NCI-H1417 (cell line): ENCODE measurements at places on chromosomes 1 and 21.

GRCh38 chr1:22282364-22282995 is 139.6 kb upstream of the WNT4 start:
- no peak for DNase-seq

GRCh38 chr1:112717263-112717873 is 2.2 kb upstream of the PPM1J start:
- no peak for DNase-seq

GRCh38 chr1:243748706-243749283 is 101.2 kb downstream of the AKT3 start:
- DNase-seq = peak; percentile 53

- peak; percentile 83 for DNase-seq
Observed at GRCh38 chr1:234047123-234047522, 142.6 kb downstream of the SLC35F3 start.

DNA sequence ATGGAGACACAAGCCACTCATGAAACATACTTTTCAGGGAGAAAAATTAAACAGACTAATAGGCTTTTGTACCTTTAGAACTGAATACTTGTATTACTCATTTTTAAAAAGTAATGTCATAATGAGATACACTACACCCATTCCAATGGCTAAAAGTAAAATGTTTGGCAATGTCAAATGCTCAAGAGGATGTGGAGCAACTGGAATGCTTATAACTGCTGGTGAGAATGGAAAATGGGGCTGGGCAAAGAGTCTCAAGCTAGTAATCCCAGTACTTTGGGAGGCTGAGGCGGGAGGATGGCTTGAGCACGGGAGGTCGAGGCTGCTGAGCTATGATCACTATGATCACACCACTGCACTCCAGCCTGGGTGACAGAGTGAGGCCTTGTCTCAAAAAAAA is 86.3 kb downstream of the NKAIN1 start:
- no peak for DNase-seq

DNA sequence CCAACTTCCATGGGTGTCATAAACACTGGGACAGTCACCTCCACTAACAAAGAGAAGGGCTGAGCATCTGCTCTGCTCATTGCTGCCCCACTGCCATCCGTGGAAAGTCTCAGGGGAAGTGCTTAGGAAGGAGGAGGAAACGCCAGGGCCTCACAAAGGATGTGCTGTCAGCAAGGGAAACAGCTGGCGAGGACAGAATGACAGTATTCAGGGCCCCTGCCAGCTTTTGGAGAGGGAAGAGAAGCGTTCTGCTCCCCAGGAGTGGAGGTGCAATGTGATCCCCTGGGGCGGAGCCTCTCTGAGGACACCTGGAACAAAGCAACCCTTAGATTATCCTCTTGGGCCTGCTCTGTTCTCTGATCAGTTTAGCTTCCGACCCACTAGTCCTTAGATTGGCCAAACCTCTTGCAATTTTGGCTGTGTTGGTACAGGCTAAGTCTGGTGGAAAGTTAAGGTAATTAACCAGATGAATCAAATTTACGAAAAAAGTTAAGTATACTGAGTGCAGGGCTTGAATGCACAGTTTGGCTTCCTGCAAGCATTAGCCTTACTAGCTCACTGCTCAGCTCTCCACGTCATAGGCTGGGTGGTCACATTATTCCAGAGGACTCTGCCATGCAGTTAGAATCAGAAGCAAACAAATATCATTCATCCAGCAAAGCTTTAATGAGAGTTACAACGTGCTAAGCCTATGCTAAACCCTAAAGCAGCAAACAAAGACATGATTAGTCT is 170.2 kb upstream of the NFIA start:
- peak; percentile 62 for DNase-seq

- DNase-seq = no peak
Observed at GRCh38 chr1:40711465-40712404, 20.2 kb downstream of the NFYC start.

- DNase-seq = no peak
Observed at GRCh38 chr1:47431534-47431933, 6.3 kb upstream of the FOXD2 start.

DNA sequence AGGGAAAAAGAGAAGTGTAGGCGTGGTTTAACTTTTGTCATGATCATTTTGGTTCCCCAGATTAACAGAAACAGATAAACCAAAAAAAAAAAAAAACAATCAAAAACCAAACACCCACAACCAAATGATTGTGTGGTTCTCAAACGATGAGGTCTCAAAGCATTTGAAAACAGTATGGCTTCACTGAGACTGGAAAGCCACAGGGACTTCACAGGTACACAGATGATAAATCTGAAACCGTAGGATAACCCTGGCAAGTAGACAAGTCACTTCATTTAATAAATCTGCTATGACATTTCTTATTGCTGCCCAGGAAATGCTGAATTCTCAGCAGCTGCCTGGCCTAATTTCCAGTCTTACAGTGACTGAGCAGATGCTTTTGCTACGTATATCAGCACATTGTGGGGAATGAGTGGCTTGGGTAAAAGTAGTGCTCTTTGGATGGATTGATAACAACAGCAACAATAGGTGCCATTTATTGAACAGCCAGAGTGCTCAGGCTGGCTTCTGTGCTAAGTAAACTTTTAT is 6.1 kb downstream of the ST6GALNAC3 start:
- no peak for DNase-seq

GRCh38 chr21:26539566-26539965 is 33.5 kb downstream of the CYYR1 start:
- no peak for DNase-seq

DNA sequence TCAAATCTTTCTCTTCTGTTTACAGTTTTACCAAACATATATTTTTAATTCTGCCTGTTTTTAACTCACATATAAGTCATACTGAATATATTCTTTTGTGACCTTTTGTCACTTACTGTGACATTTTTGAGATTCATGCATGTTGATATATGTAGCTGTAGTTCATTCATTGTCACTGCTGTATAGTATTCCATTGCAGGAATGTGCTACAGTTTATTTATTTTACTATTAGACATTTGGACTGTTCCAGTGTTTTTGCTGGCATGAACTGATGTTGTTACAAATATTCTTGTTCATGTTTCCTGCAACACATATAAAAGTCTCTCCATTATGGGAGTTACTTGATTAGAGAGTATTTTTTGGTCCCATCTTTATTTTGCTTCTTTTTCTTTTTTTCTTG is 174.9 kb downstream of the DHRS3 start:
- no peak for DNase-seq

DNA sequence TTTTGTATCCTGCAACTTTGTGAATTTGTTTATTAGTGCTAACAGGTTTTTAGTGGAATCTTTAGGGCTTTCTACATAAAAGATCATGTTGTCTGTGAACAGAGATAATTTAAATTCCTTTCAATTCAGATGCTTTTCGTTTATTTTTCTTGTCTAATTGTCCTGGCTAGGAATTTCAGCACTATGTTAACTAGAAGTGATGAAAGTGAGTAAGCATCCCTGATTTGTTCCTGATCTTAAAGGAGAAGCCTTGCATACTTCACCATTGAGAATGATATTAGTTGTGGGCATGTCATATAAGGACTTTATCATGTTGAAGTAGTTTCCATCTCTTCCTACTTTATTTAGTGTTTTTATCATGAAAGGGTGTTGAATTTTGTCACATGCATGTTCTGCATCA is 23.6 kb upstream of the TRIM67 start:
- DNase-seq = no peak

DNA sequence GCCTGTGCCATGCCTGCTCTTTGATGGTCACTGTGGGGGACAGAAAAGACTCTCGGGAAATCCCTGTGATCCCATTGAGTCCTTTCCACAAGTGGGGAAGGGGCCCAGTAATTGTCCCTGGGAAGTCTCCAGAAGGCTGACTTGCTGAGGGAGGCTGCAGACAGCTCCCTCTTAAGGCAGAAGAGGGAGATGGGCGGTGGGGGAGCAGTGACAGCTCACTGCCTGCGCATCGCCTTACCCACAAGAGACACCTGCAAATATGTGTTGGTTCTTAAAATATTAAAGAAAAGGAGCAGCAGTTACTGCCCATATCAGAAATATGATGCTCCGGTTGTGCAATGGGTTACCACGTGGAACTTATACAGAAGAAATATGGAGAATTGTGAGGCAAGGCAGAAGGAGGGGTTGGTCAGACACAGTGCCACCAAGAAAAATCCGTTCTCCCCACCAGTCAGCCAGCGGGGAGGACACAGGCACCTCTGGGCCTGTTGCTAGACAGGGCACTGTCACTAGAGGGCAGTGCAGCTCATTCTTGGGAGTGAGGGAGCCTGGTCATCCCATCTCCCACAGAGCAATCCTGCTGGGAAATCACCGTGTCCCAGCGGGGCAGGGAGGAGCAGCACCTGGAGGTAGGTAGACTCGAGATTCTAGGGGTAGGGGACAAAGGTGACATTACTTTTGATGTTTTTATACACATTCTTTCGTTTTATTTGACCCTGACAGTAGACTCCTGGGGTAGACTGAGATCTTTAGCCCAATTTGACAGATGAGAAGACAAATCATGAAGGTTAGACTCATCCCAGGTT is 6.9 kb upstream of the CAMK1G start:
- DNase-seq = peak; percentile 72

DNA sequence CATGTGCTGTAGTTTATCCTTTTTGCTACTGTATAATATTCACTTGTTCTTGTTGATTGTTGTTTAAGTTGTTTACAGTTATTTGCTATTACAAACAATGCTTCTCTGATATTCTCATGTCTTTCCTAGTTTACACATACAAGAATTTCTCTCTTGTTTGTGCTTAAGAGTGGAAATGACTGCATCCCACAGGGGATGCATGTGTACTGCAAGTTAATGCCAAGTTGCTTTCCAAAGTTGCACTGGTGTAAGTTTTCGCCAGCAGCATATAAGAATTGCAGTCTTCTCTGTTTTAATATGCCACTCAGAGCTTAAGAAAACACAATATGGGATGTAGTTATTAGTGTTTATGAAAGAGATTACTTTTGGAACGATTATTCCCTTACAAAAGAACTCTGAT is 97.7 kb downstream of the NEK7 start:
- DNase-seq = no peak

DNA sequence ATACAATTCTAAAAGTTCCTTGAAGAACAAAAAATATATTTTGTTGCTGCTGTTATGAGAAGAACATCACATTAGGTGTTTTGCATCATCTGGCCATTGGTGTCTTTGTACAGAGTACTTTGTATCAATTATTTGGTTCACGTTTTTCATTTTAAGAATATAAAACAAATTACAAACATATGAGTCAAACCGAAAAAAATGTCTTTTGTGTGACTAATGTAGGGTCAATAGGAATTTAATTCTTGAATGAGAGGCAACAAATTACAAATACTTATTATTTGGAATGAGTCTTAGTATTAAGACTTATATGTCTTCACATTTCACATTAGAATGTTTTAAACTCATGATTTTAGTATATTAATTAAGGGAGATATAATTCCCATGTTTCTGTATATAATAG is 54.8 kb downstream of the NR5A2 start:
- DNase-seq = peak; percentile 44

DNA sequence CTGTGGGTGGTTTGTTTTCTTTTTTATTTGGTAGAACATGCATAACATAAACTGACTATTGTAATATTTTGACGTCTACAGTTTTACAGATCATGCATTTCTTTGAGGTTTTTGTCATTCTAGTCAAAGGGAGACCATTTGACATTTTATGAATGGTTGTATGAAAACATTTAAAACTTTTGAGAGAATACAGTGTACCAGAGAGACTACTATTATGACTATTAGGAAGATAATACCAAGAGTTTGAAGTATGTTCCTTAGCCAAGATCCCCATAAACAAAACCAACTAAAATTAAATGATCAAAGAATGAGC is 37.3 kb upstream of the RHOU start:
- no peak for DNase-seq

GRCh38 chr1:24111996-24112779 is at the start of gene MYOM3:
TSS of gene MYOM3 (minus strand) at chr1:24112135. CDS start at chr1:24108636, 3,499 bp downstream.
- DNase-seq = peak; percentile 79

GRCh38 chr21:44548922-44549321 is 2.4 kb downstream of the KRTAP10-2 start:
- DNase-seq = no peak

- no peak for DNase-seq
Observed at GRCh38 chr1:2358072-2358471, 33.3 kb downstream of the MORN1 start.

- DNase-seq = peak; percentile 65
Observed at GRCh38 chr1:151993084-151993733, 450 bp downstream of the S100A10 start.

DNA sequence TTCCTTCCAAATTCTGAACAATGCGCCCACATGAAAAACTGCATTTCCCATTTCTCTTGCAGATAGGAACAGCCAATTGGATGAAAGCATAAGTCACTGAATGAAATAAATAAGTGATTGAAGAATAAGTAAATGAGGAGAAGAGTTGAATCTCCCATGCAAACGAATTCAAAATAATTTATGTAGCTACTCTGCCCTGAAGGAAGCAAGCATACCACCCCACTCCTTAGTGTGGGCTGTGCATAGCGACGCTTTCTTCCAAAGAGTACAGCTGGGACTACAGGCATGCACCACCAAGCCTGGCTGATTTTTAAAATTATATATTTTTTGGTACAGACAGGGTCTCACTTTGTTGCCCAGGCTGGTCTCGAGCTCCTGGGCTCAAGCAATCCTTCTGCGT is 16.5 kb upstream of the RIMKLA start:
- DNase-seq = no peak

GRCh38 chr1:12415038-12415466 is 185.2 kb downstream of the VPS13D start:
- DNase-seq = no peak

GRCh38 chr1:45522324-45523104 is 830 bp upstream of the PRDX1 start:
- no peak for DNase-seq

DNA sequence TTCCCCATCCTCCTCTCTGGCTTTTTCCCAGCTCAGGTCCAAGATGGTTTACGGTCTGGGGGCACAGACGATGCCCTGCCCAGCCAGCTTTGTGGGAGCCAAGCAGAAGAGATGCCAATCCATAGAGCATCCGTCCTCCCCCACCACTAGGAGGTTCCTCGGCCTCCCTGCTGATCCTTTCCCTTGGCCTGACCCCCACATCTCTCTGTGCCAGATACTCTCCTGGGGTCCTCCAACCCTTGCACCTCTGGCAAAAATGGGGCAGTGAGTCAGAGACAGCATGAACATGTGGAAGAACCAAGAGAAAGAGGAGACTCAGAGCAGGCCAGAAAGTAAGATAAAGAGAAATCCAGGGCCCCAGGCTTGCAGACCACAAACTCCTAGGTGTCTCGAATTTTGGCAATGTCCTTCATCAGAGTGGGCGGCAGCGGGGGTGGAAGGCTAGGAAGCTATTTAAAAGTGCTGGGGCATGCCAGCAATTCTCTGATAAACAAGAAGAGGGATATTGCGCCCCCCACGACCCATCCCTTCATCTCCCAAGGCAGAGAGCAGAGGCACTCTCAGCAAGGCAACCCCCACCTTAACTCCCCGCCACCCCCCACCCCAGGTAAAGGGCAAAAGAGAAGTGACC is 11.4 kb downstream of the BLACAT1 start:
- DNase-seq = no peak

- DNase-seq = no peak
Observed at GRCh38 chr1:51922040-51922439, 43.5 kb upstream of the NRDC start.

DNA sequence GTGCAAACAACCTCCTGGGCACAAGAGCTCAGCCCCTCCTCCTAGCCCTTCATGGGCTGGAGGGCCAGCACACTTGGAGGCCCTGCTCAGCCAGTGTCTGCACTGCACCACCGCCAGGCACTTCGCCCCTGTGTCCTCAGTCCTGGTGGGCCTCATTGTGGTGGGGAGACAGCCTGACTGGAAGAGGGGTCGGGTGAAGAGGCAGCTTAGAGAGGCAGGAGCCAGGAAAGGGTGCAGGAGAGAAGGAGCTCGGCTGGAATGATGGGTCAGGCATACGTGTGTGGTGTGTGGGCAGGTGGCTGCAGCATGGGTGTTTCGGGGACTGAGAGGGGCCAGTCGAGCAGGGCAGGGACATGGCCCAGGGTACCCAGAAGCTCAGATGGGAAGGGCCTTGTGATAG is 4.1 kb downstream of the WNT3A start:
- no peak for DNase-seq
